ENCODE measurements at places on chromosomes 11 and 22. TPM values are rescaled to one million over a fixed set of nuclear protein-coding genes. Genes with fewer than 3 reads are reported as not detected.

Gene CELSR1
- total RNA-seq: 4.5 TPM

Gene PLEKHB1
- total RNA-seq: 1.0 TPM

Gene MEI1
- 0.95 TPM for total RNA-seq

GRCh38 chr11:103453915-103454709 lies 344.9 kb downstream of the DYNC2H1 start:
- no peak for DNase-seq

GRCh38 chr11:3160252-3161031 lies 4.7 kb downstream of the OSBPL5 start:
- DNase-seq: peak; percentile 81

GRCh38 chr11:103898577-103899336 lies 137.7 kb upstream of the DDI1 start:
- no peak for DNase-seq

- DNase-seq: no peak
Observed at GRCh38 chr11:114260483-114260882, 35.7 kb upstream of the NNMT start.

DNA sequence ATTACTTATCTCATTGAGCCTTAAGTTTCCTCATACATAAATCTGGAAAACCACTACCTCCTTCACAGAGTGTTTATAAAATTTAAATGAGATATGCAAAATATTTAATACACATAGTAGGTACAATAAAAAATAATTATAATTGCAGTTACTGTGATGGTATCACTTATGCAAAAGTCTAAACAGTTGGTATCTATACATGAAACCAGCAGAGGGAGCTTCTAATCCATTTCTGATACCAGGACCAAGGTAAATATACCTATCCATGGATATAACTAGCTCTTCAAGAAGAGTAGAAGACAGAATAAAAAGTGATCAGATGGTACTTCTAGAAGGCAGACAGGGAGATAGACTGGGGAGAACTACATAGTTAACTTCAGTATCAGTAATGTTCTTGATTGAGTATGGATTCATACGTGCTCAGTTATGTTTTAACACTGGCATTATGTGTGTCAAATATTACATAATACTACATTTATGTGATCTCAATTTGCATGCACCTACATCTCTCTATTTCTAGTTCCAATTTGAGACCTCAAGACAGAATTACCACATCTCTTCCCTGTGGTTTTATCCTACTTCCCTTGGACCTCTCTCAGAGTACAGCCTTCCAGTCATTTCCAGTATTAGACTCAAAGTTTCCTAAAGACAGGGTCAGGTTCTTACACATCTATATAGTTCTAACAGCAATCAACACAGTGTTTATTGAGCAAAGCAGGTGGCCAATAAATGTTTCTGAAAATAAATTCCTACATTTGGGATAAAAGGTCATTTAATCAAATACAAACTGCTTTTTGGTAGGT lies 13.7 kb upstream of the TSG101 start:
- no peak for DNase-seq
